Spinal cord (tissue), 10 donors: ENCODE measurements at places on chromosomes 4 and X.

DNA sequence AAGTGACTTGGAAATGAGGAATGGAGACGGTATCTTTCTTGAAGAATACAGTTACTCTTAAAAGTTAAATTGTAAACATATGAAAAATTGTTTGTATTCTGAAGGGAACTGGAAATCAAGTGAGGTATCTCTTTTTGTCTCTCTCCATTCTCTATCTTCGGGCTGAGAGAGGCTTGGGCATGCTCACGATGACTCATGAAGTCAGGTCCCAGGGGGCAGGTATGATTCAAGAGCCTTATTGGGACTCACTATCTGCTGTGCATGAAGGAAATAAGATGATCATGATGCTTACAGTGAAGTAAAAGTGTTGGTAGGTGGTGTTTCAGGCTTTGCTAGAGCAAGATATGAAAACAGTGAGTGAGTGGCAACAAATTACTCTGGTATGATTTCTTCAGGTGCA, 200.4 kb upstream of the PITX2 start:
- no peak for DNase-seq

GRCh38 chrX:134864431-134864830, 126.4 kb upstream of the SMIM10 start:
- DNase-seq = no peak

GRCh38 chr4:139524062-139524631, 31.9 kb downstream of the SETD7 start:
- no peak for DNase-seq

DNA sequence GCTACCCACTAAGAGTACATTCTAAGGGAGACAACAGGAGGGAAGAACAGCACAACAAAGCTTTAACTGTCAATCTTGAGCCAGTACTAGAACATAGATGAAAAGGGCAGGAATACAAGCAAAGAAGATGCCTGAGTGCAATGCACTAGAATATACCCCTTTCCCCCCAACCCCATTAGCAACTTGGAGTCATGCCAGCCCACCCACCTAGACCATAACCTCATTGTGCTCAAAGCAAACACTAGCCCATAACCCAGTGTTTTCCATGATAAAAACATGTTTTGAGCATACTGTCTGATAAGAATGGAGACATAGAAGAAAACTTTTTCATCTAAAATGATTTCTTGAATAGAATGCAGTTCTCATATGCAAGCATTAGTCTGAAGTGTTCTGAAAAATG, 183.2 kb downstream of the RAP1GDS1 start:
- DNase-seq = no peak

GRCh38 chr4:4666187-4666586, 124.3 kb upstream of the STX18 start:
- no peak for DNase-seq

GRCh38 chrX:17596546-17597205, 140.6 kb upstream of the SCML1 start:
- no peak for DNase-seq

GRCh38 chr4:10030972-10031667, 9.8 kb upstream of the SLC2A9 start:
- peak; percentile 42 for DNase-seq

- no peak for DNase-seq
These were observed 61.2 kb downstream of the STARD8 start for GRCh38 chrX:68708503-68709290.

GRCh38 chrX:27987862-27988646, 6.8 kb upstream of the DCAF8L1 start:
- DNase-seq = no peak

DNA sequence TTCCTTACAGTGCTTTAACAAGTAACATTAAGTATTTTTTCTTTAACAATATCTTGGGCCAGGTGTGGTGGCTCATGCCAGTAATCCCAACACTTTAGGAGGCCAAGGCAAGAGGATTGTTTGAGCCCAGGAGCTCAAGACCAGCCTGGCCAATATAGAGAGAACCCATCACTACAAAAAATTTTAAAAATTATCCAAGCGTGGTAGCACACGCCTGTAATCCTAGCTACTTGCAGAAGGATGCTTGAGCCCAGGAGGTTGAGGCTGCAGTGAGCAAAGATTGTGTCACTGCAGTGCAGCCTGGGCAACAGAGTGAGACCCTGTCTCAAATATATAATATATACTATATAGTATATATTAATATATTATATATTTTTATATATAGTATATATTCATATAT, 162.2 kb downstream of the ZNF674 start:
- DNase-seq = no peak
